Bronchus fibroblast of lung (primary cell): ENCODE measurements at places on chromosomes 1 and 21. TPM values are rescaled to one million over a fixed set of nuclear protein-coding genes. Genes with fewer than 3 reads are reported as not detected.

CELA3A gene
- total RNA-seq = not detected in 2 replicates

IL10RB gene
- total RNA-seq = 32.7 and 33.3 TPM in 2 replicates

ERI3 gene
- 66.2 and 73.4 TPM in 2 replicates for total RNA-seq

LHX4 gene
- under 0.01 TPM in 1 of 2 replicates, not detected in the other for total RNA-seq

AMY2A gene
- not detected in 2 replicates for total RNA-seq

G0S2 gene
- 63.6 and 66.9 TPM in 2 replicates for total RNA-seq

ELF3 gene
- under 0.01 and 0.17 TPM in 2 replicates for total RNA-seq
